ENCODE measurements at places on chromosomes 13 and 19.

DNA sequence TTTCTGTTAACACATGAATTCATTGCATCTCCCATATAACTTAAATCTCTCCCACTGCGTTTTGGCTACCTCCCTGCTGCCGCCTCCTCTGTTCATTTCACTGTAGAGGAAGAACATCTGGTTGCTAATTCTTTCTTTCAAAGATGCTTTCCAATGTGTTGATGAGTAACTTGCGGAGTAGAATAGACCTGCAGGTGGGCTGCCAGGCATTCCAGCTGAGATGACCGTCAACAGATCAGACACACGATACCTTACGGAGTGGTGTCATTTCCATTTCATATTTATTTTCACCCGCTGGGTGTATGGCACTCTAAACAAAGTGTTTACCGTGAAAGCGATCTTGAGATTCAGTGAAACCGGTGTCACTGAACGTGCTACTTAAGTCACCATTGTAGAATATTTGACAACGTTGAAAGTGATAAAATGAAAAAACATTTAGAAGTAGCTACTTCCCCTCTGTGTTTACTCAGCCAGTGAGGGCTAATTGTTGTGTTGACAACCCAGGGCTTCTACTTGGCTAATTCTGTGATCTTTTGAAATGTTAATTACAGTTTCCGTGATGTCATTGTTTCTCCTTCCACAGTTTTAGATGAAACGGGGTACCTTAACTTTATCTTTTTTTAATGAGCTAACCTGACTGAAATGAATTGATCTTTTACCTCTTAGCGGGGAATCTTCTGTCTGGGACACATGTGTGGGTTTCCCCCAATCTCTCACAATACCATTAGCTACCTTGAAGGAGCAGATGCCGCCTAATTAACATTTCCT, 228.5 kb upstream of the ARGLU1 start:
- DNase-seq: no peak

- no peak for DNase-seq
Measured at GRCh38 chr19:8137425-8137824, 12.0 kb downstream of the FBN3 start.

GRCh38 chr13:96904232-96904631, 90.0 kb downstream of the OXGR1 start:
- no peak for DNase-seq

DNA sequence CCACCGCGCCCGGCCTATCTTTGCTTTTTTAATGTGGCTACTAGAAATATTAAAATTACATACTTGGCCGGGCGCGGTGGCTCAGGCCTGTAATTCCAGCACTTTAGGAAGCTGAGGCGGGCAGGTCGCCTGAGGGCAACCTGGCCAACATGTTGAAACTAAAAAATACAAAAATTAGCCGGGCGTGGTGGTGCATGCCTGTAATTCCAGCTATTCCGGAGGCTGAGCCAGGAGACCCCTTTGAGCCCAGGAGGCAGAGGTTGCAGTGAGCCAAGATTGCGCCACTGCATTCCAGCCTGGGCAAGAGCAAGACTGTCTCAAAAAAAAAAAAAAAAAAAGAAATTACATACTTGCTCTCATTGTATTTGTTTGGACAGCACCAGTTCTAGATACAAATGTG, 34.8 kb upstream of the DPRX start:
- no peak for DNase-seq

DNA sequence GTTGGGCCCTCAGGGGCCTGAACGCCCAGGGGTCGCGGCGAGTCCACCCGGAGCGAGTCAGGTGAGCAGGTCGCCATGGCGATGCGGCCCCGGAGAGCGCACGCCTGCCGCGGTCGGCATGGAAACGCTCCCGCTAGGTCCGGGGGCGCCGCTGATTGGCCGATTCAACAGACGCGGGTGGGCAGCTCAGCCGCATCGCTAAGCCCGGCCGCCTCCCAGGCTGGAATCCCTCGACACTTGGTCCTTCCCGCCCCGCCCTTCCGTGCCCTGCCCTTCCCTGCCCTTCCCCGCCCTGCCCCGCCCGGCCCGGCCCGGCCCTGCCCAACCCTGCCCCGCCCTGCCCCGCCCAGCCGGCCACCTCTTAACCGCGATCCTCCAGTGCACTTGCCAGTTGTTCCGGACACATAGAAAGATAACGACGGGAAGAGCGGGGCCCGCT, at the start of gene CCNA1:
TSS of gene CCNA1 (plus strand) at position 390 of the 439 bp plus-strand sequence. CDS start 562 bp downstream, outside the sequence.
- DNase-seq: no peak

GRCh38 chr13:80400164-80400864, 59.4 kb upstream of the SPRY2 start:
- no peak for DNase-seq

- DNase-seq: no peak
Measured at GRCh38 chr19:17266589-17266974, 661 bp upstream of the BABAM1 start.

- DNase-seq: no peak
Measured at GRCh38 chr13:98523455-98524102, 53.3 kb downstream of the STK24 start.

- no peak for DNase-seq
Measured at GRCh38 chr19:29370276-29370675, 155.5 kb upstream of the VSTM2B start.

GRCh38 chr13:26646603-26647002, 89.1 kb downstream of the WASF3 start:
- DNase-seq: no peak

DNA sequence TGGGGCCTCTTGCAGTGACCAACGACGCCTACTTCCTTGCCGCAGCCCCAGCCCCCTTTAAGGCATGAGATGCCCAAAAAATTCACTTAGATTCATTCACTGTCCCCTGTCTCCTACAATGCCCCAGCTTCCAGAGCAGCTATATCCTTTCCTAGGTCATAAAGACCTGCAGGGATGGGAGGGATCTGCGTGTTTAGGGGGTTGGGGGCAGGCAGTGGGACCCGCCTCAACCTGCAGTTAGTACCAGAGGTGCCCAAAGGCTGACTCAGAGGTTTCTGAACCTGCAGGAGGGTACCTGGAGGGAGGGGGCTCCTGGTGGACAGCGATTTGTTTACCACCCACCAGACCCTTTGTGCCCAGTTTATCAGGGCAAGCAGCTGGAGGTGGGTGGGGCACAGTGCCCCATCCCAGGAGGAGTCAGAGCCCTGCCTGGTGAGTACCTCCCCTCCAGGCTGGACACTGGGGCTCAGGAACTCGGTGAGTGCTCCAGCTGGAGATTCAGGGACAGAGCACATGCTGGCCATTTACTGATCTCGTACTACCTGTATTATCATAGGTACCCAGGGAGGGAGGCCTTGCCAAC, 10.1 kb downstream of the RPS28 start:
- DNase-seq: no peak

DNA sequence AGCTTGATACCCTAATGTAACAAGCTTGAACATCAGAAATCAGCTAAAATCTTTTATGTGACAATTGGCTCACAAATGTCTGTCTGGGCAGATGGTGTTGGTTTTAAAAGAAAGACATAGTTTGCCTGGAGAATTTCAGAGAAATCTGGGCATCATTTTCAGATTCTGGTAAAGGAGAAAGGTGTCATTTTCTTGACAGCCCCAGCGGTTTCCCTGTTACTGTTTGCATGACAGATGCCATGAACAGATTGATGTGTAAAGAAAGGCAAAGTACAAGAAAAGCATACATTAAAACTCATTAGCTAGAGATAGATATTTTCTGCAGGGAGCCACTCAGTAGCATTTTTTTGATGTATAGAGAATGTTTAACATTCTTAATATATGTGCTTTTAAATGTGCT, 987.9 kb downstream of the OLFM4 start:
- DNase-seq: no peak

DNA sequence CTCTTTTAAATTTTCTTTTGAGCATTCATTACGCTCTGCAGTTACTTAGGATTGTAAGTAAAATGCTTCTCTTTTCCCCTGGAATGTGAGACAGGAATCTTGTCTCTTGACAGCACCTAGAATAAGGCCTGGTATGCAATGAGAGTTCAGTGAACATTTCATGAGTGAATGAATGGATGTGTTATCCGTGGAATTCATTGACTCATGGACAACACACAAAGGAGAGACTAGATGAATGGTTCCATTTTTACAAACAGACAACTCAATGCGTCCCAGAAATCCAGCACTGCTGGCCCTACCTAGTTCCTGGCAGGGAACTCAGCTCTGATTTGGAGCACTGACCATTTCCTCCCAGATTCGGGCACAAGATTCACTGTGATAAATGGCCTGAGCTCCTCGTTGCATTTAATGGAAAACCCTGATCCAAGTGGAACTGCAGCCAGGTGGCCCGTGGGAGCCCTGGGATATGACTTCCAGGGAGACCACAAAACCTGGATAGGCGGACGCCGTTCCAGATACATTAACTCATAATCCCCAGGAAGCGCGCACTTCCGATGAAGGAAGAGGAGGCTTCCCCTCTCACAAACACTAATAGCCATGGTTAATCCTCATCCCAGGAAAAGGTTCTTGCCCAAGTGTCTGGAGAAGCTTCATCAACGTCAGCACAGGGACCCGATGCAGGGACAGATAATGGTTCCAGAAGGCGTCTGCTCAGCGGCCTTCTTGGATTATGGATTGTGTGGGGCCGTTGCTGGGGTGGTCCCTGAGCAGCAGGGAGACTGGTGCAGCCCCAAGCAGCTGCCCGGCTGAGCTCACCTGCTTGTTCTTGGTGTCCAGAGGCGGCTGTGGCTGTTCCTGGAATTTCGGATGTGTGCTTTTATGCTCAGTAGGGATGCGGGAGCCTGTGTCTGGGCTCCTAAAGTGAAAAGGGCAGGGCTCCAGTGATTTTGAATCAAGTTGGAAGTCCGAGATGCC, 211.1 kb upstream of the TSHZ3 start:
- no peak for DNase-seq

- DNase-seq: no peak
Measured at GRCh38 chr19:42189133-42189532, 28.3 kb downstream of the DEDD2 start.

- no peak for DNase-seq
Measured at GRCh38 chr13:85277748-85278147, 521.5 kb downstream of the SLITRK6 start.

DNA sequence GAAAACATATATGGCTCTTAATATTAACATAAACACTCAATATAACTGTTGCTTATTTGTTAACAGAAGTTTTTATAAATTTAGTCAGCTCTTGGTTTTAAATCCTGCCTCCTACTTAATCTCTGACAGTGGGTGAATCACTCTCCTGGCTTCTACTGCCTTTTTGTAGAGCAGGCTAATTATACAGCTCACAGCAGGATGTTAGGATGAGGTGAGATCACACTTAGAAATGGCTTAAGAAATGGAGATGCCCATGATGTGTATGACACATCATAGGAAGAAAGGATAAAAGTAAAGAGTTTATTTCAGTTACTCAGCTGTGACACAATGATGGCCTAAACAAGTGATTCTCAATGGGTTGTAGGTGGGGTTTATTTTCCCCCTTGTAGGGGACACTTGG, 345.6 kb downstream of the SPRY2 start:
- DNase-seq: no peak

GRCh38 chr13:83333614-83334388, 548.5 kb downstream of the SLITRK1 start:
- no peak for DNase-seq

DNA sequence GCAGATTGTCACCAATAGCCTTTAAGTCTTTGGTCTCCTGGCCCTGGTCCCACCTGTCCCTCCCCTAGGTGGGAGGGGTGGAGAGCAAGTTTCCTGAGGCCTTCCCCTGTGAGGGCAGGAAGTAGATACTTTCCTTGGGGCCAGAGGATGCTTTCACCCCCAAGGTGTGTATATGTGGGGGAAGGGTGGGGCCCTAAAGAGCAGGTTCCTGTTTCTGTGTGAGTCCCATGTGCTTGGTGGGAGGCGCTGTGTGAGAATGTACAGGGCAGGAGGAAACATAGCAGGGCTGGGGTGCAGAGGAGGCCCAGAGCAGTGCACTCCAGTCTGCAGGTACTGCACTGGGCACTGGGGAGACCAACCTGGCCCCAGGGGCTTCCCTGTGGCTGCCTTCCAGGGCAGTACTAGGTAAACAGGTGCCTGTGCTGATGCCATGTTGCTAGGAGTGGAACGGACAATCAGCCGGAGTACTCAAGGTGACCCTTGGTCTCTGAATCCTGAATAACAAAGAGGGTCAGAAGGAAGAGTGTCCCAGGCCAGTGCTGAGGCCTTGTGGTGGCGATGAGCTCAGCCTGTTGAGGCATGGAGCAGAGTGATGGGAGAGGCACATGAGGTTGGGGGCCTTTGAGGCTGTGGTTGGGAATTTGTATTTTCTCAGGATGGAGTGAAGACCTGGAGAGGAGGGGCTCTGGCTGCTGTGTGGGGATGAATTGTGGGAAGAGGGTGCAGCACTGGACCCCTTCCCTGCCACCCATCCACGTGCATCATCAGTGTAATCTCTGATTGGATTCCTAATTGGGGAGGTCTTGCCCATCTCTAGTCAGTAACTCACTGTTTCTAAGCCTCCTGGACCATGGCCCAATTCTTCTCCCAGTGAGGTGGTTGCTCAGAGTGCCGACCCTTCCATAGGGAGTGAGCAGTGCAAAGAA, 5.1 kb downstream of the EGLN2 start:
- peak; percentile 27 for DNase-seq
